ENCODE measurements at places on chromosomes 1 and 21.

DNA sequence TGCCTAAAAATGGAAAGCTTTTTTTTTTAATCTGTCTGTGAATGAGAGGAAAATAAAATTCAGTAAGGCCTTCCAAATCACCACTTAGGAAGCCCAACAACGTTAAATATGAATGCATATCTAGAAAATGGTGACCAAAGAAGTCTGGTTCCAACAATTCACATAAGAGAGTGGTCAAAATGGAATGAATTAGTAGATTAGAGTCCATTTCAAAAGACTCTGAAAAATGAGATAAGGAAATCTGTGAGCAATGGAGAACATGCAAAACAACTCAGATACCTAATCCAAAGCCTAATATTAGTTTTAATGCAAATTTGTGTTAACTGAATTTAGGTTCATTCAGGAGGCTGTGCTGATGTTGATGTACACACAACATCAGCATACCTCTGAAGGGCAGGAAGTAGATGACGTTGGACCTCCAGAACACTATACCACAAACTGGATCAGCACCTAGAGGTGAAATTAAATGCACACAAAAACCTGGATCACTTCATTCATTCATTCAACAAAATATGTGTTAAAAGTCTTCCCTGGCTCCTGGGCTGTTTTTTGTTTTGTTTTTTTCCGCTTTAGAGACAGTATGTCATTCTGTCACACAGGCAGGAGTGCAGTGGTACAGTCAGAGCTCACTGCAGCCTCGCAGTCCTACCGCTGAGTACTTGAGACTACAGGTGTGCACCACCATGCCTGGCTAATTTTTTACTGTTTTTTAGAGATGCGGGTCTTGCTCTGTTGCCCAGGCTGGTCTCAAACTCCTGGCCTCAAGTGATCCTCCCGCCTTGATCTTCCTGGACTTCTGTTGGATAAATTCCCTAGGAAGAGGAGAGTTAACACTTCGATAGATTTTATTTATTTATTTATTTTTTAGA is 4.9 kb upstream of the BRWD1 start:
- no peak for DNase-seq

DNA sequence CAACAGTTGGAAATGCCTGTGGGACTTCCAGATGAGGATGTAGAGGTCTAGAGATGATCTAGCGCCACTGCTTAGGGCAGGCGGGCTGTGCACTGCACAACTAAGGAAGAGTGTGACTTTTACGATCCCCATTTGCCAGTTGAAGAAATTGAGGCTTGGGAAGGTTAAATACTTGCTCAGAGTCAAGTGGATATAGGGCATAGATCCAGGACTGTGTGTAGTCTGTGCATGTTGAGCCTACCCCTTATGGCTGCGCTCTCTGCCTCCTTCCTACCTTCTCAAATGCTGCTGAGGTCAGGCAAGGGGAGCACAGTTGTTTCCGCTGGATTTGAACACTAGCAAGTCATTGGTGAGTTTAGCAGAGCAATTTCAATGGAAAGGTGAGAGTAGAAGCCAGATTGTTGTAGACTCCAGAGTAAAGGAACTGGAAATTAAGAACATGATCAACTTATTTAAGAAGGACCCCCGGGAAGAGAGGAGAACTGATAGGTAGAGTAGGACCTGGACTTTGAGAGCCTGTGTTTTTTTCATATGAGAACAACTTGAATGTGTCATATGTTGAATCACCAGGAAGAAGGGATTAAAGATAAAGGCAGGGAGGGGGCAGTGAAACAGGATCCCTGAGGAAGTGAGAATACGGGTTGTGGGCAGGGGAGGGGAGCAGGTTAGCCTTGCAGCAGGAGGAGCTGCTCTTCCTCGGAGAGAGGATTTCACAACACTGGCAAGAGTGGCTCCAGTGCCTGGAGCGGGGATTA is 2.7 kb downstream of the CAPN2 start:
- no peak for DNase-seq

DNA sequence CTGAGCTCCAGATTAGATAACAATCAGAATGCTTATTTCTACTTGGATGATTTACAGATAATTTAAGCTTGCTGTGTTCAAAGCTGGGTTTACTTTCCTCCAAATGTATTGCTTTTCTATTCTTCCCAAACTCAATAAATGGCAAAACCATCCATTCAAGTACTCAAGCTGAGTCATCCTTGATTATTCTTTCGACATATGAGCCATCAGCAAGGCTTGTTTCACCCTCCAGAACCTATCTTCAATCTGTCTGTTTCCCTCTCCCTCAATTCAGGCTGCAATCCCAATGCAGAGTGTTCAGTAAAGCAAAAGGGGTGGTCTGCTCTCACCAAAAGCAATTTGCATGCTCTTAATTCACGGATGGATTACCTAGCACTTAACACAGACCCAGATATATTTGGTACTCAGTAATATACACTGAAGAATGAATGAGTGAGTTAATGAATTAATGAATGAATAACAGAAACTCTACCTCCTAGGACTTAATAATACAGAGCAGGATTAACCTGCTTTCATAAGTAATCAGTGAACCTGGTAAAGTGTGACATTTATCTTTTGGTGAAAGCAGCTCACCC is 41.9 kb downstream of the DDR2 start:
- DNase-seq: no peak

DNA sequence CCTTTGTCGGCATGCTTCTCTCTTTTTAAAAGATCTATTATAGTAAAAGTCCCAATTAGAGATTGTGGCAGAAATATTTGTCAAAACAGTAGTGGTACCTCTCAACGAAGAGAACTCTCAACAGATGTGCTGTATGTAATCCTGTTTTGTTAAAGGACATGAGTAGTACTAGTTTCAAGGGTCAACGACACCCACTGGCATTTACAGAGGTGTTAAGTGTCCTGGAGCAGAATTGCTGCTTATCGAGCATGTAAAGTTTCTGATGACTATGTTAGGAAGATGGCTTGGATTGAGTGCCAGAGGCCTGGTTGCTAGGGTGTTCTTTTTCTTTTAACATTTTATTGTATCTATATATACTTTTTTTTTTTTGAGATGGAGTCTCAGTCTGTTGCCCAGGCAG is 27.1 kb downstream of the CELF3 start:
- DNase-seq: no peak

DNA sequence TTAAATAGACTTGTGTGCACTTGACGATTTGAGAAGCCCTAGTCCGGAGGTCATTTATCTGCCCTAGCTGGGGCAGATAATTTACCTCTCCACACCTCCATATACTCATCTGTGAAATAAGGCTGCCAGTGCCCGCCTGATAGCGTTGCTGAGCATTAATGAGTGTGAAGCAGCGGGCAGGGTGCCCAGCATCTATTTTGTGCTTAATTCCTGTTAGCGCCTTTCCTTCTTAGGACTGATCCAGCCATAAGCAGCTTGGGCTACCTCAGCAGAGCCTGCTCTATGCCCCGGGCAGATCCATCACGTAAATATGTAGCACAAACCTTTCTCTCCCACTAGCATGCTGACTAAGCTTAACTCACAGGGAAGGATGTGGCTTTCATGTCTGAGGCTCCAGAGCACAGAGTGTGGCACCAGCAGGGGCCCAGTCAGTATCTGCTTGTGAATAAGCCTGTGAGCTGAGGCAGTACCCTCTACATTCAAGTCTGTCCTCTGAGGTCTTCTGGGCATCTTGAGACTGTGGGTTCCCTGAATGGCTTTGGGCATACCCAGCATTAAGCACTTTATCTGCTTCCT is 21.5 kb upstream of the RNF187 start:
- DNase-seq: no peak

- no peak for DNase-seq
Observed at GRCh38 chr1:78607334-78607927, 12.8 kb upstream of the IFI44L start.

GRCh38 chr1:18886003-18886335 is 16.4 kb downstream of the ALDH4A1 start:
- DNase-seq: no peak

- DNase-seq: no peak
Observed at GRCh38 chr1:177824508-177824982, 145.3 kb downstream of the SEC16B start.

DNA sequence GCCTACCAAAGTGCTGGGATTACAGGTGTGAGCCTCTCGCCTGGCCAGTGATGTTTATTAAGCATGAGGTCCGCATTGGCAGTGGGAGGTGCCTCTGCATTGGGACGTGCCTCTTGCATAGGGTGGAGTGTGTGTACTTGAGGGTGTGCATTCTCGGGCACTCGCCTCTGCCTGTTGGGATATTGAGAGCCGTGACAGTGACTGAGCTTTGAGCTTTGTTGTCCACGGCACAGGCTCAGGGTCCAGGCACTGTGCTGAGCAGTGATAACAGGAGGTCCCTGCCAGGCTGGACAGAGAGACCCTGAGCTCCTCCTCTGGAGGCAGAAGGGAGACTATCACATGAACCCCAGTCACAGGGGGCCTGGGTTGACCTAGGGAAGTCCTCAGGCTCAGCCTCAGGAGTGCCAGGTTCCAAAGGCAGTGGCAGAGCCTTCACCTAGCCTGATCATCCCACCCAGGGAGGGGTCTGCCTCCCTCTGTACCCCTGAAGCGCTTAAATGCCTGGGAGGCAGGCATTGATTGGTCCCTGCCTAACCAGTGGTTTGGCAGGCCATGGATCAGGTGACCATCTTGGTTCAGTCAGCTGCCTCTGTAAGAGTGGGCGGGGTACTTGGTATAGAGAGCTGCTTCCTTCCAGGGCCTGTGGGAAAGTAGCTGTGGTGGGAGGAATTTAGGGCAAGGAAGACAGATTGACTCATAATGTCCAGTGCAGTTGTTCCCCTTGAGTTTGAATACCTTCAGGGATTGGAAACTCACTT is 213.8 kb upstream of the TMEM51 start:
- no peak for DNase-seq

DNA sequence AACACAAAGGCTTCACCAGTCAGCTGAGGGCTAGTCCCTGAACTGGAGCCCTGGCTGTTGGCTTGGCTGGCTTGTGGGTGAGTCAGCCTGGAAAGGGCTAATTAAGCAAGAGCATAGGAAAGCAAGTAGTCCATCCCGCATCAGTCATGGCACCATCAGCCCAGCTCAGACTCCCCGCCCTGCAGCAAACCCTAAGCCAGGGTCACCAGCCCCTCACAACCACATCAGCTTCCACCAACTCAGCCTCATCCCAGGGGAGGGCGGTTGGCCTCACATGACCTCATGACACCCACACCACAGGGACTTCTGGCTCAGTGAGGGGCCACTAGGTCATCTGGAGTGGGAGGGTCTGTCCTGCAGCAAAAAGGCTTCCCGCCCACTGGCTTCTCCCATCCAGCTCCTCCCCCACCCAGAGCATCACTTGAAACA is 7.0 kb upstream of the SPATC1L start:
- no peak for DNase-seq

All from progenitor cell of endocrine pancreas (in vitro differentiated cells).